Liver (tissue), 10 donors: ENCODE measurements at places on chromosomes 5 and 9. TPM values are rescaled to one million over a fixed set of nuclear protein-coding genes. Genes with fewer than 3 reads are reported as not detected.

VDAC1 gene
- total RNA-seq = 85.4 TPM

SHROOM1 gene
- 6.1 TPM for total RNA-seq

CHSY3 gene
- 7.7 TPM for total RNA-seq

ARID3C gene
- 2.6 TPM for total RNA-seq

PCDHGA4 gene
- 0.23 TPM for total RNA-seq

INSL4 gene
- total RNA-seq = not detected

ALDOB gene
- total RNA-seq = 527 TPM

FEM1C gene
- total RNA-seq = 14.3 TPM

GMCL2 gene
- not detected for total RNA-seq

DNA sequence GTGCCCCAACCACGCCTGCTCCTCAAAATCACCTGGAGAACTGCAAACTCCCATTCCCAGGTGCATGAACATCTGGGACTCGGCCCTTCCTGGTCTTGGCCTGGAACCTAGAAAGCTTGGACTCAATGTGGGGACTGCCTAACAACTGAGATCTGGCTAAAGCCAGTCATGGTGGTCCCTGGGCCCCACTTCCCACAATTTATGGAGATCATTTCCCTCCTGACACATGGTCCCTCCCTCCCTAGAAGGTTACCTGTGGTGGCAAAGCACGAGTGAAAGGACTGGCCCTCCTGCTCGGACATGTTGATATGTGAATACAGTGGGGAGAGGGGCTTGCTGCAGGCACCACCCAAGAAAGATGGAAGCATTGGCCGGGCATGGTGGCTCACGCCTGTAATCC is 18.8 kb downstream of the BICD2 start:
- DNase-seq = no peak

- no peak for DNase-seq
Observed at GRCh38 chr9:88522360-88522759, 12.6 kb upstream of the NXNL2 start.

- peak; percentile 95 for DNase-seq
Observed at GRCh38 chr5:140401362-140402257, at the start of gene ANKHD1. TSS of gene ANKHD1 (plus strand) at chr5:140401833. CDS start at chr5:140401968, 135 bp downstream.

DNA sequence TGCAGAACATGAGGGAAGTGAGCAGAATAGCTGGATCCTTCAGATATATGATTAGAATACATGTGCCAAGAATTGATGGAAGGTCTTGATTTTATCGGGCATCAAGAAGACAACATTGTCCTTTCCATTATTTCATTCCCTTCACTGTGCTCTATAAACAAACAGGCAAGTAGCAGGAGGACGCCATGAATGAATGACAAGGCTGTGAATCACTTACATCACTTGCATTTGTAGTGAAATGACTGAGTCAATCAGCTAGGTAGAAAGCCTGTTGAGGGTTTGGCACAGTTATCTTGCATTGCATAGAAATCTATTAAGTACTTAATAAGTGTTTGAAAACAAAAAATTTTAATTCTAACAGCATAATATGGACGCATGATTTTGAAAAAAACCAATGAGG is 548.8 kb upstream of the IZUMO3 start:
- DNase-seq = no peak

DNA sequence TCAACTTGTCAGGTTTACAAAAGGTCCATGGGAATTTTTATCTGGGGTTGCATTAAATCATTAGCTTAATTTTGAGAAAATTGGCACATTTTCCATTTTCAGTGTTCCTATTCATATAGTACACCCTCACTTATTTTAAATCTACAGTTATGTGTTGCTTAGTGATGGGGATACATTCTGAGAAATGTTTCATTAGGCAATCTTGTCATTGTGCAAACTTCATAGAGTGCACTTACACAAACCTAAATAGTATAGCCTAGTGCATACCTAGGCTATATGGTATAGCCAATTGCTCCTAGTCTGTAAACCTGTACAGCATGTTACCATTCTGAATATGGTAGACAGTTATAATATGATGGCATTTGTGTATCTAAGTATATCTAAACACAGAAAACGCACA is 19.8 kb upstream of the FAM151B start:
- no peak for DNase-seq

DNA sequence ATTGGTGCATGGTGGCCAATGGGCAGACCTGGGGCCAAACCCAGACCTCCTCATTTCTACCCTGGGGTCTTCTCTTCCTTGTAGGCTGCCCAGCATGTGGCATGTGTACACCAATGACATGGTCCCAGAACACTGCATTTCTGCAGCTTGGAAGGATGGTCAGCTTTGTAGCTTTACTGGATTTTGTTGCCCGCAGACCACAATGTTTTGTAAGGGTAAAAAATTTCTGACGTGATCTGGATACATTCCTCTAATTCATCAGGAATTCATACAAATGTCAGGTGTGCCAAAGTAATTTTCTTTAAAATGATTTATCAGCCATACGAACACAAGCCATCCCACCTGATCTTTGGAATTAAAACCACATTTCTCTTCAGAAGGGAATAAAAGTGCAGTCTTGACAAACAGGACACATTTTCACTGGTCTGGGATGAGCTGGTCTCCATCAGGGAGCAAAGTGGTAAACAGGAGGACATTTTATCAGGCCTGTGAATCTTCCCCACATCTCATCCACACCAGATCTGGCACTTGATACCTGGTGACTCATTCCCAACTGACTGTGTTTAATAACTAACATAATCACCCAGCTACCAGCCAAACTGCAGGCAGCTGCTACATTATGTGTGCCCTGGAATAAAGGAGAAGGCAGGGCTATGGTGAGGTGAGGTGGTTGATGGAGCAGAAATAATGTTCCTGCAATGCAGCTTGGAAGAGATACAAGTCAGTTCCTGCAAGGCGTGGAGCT is 103.9 kb downstream of the SPOCK1 start:
- DNase-seq = no peak

DNA sequence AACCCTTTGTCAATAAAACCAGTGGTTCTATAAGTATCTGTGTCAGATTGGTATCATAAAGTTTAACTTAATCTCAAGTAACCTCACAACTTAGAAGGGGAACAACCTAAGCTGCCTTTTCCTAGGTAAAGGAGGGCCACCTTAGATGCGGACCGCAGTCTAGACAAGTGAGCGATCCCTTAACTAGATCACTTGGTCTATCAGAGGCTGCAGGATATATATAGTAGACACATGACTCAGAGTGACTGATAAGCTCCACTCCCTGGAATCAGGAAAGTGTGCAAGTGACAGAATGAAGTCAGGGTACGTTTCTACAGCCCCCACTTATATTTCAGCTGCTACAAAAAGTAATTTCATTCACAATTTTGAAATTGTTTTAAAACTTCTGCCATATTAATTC is 7.4 kb downstream of the REEP5 start:
- DNase-seq = no peak

DNA sequence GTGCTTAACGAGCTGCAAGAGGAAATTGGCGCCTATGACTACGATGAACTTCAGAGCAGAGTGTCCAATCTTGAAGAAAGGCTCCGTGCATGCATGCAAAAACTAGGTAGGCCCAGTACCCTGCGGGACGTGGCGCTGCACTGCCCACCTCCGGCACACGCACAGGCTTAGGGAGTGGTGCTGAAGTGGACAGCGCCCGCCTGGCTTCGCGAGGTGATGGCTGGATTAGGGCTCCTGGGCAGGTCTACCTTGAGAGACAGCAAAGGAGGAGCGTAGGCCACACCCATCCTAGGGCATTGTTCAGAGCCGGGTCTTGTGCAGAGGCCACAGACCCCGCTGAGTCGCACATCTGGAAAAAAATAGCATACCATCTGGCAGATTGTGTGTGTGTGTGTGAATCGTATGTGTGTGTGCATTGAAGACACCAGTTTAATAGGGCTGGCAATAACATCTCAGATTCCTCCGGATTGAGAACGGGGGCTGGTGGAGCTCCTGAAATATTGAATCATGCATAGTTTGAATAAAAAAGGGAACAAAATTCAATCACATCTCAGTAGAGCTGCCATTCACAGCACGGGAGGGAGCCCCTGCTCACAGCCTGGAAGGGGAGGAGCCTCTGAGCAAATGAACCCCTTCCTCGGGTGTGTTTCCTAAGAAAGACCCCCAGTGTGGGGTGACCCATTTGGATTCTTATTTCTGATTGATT is 11.1 kb downstream of the OLFM1 start:
- no peak for DNase-seq

GRCh38 chr9:92752812-92753404 is 11.7 kb downstream of the BICD2 start:
- no peak for DNase-seq

- DNase-seq = no peak
Observed at GRCh38 chr5:26884481-26884880, 153.9 kb downstream of the CDH9 start.

GRCh38 chr5:68054638-68055037 is 160.9 kb upstream of the PIK3R1 start:
- DNase-seq = no peak

DNA sequence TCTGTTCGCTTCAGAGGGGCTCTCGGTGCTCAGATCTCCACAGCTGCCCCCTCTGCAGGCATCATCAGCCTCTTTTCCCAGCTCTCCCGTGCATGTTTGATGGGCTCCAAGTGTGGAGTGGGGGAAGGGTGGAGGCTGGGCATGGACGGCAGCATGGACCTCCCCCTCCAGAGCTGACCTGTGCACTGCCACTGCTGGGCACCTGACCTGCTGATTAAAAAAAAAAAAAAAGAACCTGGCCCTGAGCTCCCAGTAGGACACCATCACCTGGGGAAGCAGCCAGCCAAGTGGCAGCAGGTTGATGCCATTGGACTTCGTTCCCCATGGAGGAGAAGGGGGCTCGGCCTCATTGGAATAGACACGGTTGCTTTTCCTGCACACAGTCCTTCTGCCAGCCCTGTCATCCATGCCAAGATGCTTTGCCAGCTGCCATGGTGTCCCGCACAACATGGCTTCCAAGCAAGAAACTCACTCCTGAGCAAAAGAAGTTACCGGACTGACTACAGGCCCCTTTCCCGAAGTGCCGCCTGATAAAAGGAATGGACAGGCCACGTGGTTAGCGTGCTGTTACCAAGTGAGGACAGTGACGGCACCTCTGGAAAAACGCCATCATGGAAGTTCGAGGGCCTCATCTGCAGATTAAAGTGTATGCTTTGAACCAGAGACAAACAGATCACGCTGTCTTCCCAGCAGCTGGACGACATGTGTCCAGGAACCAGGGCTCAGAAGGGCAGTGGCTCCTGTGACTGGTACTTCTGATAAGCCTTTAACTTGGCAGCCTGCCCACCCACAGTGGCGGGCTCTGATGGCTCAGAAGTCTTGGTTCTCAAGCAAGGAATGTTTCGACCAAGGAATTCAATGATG is 14.7 kb upstream of the BRD3OS start:
- DNase-seq = peak; percentile 61

GRCh38 chr5:145587710-145588109 is 247.4 kb downstream of the PRELID2 start:
- no peak for DNase-seq

DNA sequence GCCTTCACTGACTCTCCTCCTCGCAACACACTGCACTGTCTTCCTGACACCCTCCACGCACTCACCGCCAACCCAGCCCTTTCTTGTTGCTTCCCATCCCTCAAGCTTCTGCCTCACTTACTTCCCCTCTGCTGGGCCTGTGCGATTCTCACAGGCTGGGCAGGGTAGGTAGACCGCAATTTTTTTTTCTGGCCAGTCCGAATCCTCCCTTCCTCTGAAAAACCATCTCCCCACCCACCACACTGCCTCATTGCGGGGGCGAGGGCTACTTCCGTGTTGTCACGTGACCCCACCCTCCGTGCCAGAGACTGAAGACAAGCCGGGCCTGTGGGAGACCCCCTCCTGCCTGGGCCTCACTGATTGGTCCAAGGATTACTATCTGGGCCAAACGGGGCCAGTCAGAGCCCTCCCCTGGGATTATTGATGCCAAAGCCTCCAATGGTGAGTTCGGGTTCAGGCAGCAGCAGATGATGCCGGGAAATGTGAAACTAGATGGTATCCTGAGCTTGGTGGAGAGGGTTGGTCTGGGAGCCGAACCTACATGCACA is 73.1 kb downstream of the STK10 start:
- peak; percentile 67 for DNase-seq

DNA sequence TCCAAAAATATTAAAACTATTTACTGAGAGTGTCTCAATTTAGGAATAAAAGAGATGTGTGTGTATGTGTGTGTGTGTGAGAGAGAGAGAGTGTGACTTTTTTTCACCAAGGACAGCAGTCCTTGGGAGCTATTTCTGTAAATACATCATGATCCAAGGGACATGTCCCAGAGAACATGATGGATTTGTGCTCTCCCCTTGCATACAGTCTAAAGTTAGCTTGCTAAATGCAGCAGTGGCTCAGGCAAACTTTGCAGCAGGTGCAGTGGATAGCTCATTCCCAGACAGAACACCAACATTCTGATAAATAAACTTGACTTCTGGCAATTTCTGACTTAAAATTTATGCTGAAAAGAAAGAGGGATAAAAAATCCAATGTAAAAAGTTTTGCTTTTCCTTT is 55.4 kb upstream of the SGCD start:
- DNase-seq = no peak

DNA sequence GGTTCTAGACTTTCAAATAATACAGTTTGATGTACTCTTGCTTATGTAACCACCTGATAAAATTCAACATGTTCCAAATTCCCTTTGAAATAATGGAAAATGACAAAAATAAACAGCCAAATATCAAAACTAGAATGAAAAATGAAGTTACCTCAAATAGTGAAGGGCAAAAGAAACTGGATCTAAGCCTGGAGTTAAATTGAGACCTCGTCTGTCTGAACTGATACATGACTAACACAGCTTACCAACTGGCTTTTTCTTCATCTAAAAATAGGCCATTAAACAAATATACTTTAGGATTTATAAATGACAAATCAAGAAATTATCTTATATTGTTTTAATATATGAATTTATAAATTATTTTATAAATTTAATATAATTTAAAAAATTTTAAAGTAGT is 12.1 kb upstream of the CAAP1 start:
- DNase-seq = no peak

DNA sequence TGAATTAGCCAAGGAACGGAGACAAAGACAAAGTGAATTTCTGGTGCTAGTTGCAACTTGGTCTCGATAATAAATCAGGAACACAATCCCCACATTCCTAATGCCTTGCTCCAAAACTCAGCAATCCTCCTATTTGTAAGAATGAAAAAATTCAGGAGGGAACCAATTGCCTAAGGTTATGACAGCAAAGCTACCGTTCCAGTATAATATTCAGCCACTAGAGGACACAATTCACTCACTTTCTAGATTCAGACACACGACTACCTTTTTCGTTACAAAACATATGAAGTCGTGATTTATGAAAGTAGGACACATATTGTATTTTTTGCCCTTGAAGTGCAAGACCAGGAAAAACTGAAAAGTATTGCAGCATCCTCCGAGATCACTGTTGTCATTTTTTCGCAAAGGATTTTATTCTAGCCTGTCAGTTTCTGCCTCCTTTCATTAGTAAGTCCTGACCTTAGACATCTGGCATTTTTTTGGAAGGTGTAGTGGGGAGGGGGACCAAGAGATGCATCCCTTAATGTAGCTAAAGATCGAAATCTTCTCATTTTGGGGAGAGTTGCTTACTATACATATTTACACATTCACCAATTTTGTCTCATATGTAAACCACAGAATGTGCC is 133.1 kb downstream of the DOCK8 start:
- DNase-seq = no peak

GRCh38 chr9:111860443-111860842 is 36.2 kb upstream of the UGCG start:
- no peak for DNase-seq

GRCh38 chr9:129400001-129400970 is 220.6 kb downstream of the C9orf50 start:
- no peak for DNase-seq
